ENCODE measurements at places on chromosomes 3 and 15.

DNA sequence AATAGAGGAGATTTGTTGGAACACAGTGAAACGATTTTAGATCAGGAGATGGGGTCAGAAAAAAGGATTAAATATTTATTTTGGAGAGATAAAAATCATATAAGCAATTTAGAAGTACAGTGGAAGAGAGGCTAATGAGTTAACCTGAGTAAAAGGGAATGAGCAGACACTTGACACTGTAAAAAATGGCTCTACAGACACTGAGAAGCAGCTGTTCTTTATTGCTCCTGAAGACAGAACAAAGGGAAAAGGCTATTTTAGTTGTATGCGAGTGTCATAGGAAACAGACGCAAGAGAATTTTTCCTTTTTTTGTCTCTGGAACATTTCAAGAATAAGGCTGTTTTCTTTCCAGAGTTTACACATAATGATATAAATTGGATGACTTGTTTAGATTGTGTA lies 34.3 kb downstream of the ASTE1 start:
- DNase-seq = no peak

GRCh38 chr3:183428447-183429211 lies at the start of gene MCF2L2:
Gene MCF2L2 (minus strand): TSS chr3:183428619. CDS start chr3:183427977, 642 bp downstream.
- no peak for DNase-seq

DNA sequence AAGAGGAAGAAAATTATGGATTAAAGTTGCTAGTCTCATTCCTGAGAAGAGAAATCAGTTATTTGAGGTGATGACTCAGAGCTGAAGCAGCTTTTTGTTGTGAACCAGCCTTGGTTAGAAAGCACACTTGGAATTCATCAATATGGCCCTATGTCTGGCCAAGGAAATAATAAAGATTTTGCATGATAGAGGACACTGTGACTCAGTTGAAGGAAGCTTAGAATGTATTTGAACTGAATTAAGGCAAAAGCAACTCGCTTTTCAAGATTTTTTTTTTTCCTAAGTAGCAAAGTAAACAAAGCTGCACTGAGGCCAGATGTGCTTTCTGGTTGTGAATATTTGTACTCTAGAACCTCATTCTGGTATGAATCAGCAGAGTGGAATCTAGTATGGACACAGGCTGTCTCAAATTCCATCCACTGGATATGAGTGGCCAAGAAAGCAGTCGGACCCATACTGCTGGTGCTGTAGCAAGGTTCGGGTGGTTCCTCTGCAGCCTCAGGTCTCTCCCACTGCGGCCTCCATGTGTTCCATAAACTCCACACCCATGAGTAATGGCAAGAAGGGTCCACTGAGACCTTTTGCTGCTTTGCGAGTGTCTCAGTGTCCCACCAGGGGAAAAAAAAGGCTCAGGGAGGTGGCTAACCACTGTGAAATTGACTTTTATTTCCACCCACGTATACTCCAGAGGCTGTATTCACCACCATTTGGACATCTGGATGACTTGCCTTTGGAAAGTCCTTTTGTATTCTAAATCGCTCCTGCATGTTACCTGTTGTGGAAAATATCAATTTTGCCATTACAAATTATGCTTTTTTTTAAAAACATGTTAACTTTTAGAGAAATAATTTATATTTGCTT lies 53.1 kb downstream of the TGFBR2 start:
- peak; percentile 76 for DNase-seq

GRCh38 chr3:141000686-141001085 lies 50.5 kb upstream of the SPSB4 start:
- DNase-seq = no peak

- DNase-seq = no peak
These were observed 2.2 kb upstream of the UCN2 start for GRCh38 chr3:48565591-48566400.

DNA sequence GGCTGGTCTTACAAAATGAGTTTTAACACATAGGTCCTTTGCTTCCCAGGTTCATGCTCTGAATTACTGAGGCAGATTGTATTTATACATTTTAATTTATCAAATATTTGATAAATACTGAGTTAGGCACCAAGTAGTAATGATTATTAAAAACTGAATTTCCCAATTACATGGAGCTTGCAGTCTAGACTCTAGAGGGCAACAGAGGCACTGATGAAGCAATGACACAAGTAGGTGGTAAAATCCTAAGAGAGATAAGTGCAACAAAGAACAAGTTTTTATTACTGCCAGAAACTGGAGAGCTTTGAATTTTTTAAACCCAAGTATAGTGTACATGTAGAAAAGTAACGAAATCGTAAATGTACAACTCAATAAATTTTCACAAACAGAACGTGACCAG lies 406.2 kb upstream of the RARB start:
- DNase-seq = no peak

- no peak for DNase-seq
These were observed 11.3 kb downstream of the TMEM44 start for GRCh38 chr3:194621947-194622346.

GRCh38 chr15:39543651-39544050 lies 37.2 kb upstream of the THBS1 start:
- no peak for DNase-seq

DNA sequence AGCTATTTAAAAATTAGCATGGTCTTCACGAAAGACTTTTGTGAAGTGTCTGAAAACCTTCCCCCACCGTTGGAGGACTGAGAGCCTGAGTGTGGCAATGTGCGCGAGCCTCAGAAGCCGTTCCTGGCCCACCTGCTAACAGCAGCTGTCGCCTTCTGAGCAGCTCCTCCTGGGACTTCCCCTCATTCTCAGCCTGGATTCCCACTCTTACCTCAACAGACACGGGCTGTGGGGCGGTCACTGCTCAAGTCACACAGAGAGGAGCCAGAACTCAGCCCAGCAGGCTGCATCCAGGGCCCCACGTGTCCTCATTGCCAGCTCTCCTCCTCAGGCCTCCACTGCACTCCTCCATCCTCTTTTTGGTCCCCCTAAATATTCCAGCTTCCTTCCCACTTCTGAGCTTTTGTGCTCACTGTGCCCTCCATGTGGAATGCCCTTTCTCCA lies 7.8 kb downstream of the DNASE1L3 start:
- DNase-seq = no peak

- peak; percentile 15 for DNase-seq
These were observed 8.1 kb upstream of the CLDN11 start for GRCh38 chr3:170410428-170411029.

GRCh38 chr15:47363653-47364052 lies 353.7 kb upstream of the SEMA6D start:
- no peak for DNase-seq

DNA sequence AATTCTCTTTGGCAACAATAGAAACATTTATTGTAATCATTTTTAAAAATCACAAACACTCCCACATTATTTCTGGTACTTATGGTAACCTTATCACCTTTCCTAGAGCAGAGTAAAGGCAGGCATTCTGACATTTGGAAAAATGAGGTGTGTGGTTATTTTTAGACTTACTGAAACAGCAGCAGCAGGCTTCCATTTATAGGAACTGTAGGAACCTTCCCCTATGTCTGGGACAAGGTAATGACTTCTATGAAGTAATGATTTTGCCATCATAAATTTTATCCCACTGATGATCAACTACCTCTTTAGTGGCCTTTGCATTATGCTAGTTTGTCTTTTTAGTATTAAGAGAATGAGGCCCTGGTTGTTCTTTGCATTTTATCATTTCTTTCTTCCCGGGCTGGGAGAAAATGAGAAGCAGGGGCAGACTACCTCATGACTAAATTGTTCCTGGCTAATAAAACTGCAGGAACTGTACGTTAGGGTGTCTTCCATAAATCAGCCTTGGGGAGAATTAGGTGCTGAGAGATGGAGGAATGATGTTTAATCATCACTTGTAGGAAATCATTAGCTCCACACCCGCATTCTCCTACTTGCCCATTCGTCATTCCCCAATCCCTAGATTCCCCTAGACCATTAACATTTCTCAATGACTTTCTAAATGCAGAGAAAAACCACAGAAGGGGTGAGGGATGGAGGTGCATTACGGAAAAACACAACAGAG lies 680.3 kb downstream of the AGBL1 start:
- no peak for DNase-seq
